Vagina (tissue), 2 donors: ENCODE measurements at places on chromosomes 4 and X. TPM values are rescaled to one million over a fixed set of nuclear protein-coding genes. Genes with fewer than 3 reads are reported as not detected.

PF4V1 gene
- total RNA-seq = not detected

PAGE5 gene
- not detected for total RNA-seq

DNA sequence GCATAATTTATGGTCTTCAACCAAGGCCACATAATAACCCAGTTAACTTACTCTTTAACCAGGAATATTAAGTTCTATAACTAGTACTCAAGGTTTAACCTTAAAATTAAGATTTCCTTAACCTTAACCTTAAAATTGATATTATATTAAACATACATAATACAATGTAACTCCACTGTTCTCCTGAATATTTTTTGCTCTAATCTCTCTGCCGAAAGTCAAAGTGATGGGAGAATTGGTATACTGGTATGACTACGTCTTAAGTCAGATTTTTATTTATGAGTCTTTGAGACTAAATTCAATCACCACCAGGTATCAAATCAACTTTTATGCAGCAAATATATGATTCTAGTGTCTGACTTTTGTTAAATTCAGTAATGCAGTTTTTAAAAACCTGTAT, 22.8 kb downstream of the EREG start:
- no peak overlapping the region for H3K27ac ChIP-seq
- no peaks in the 10 kb centered on the region for H3K4me1 ChIP-seq
- no peaks in the 10 kb centered on the region for H3K36me3 ChIP-seq
- H3K4me3 ChIP-seq = no peak overlapping the region

DNA sequence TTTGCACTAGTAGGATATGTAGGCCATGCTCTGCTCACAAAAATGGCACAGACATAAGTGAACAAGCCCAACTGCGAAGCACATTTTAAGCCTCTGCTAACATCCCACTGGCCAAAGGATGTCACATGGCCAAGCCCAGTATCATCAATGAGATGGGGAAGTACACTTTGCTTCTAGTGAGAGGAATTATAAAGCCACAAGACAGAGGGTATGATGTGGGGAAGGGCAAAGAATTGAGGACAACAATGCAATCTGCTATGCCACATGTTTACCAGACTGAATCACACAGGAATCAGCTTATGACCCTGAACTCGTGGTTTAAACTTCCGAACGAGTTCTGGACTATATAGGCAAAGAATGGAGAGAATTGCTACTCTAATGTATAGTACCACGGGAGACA, 39.1 kb downstream of the SUPT20HL1 start:
- H3K27me3 ChIP-seq = no peaks in the 10 kb centered on the region
- H3K4me3 ChIP-seq = no peak overlapping the region
- no peaks in the 10 kb centered on the region for H3K4me1 ChIP-seq
- H3K36me3 ChIP-seq = no peaks in the 10 kb centered on the region
- no peak for DNase-seq

DNA sequence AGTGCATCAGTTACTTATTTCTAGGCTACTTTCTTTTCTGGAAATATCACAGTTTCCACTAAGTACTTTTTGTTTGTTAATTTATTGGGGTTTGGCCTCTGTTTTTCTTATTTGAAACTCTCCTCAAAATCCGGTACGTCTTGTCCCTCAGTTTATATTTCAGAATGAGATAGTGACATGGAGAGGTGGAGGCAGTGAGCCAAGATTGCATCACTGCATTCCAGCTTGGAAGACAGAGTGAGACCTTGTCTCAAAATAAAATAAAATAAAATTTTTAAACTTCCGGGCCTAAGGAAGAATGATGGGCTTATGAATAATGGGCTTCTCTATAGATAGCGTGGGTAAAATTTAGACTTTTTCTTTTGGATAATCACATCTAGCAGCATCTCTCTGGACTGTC, 567.8 kb downstream of the TRIML1 start:
- no peak overlapping the region for H3K4me3 ChIP-seq
- no peaks in the 10 kb centered on the region for H3K4me1 ChIP-seq
- no peak overlapping the region for H3K27ac ChIP-seq

DNA sequence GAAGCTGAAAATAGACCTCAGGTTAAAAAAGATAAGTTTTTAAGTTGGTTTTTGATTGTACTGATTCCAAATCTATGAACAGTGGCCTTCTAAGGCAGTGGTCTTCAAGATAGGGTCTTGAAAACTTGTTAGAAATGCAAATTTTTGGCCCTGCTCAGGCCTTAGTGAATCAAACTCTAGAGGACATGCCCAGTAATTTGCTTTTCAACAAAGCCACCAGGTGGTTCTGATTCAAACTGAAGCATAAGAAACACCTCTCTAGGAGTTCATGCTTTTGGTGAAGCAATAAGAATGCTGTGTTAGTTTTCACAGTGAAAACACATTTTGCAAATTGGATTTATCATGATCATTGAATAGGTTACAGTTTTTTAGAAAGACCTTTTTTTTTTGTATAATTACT, 1849.4 kb upstream of the AGA start:
- no peak overlapping the region for H3K4me3 ChIP-seq
- H3K27ac ChIP-seq = no peak overlapping the region
- no peak for DNase-seq
- H3K4me1 ChIP-seq = no peaks in the 10 kb centered on the region
- H3K27me3 ChIP-seq = no peaks in the 10 kb centered on the region

DNA sequence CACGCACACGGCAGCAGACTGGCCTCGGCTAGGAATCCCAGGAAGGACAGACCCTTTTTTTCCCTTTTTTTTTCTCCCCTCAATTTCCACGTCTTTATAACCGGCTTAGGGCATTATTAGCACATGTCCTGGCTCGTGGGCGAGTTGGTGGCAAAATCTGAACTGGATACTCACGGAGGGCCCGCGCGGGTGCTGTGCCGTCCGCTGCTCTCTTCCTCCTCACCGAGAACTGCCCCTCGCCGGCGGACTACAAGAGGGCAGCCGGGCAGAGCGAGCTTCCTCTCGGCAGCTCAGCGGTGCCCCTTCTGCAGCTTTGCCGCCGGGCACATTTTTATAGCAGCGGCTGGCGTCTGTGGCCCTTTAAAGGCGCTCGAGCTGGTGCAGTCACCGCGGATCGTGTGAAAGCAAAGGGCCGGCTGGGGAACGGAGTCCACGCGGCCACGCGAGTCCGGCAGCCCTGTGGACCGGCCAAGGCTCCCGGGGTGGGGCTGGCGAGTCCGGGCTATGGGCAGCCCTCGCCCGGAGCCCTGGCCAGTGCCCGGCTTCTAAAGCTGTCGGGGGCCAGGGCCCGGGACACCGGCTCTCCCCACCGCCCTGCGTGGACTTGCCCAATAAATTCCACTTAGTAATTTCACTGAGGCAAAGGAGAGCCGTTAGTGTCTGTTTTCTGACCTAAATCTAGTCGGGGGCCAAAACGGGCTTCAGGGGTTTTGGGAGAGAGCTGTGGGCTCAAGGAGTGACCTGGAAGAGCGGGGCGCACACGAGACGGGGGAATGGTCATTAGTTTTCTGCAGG, 1.3 kb upstream of the CITED1 start:
- no peak for DNase-seq
- peaks cover 25% of the 10 kb centered on the region for H3K27me3 ChIP-seq
- no peak overlapping the region for H3K27ac ChIP-seq
- H3K4me1 ChIP-seq = peaks cover 35% of the 10 kb centered on the region

ZFP92 gene
- 0.25 TPM for total RNA-seq

DNA sequence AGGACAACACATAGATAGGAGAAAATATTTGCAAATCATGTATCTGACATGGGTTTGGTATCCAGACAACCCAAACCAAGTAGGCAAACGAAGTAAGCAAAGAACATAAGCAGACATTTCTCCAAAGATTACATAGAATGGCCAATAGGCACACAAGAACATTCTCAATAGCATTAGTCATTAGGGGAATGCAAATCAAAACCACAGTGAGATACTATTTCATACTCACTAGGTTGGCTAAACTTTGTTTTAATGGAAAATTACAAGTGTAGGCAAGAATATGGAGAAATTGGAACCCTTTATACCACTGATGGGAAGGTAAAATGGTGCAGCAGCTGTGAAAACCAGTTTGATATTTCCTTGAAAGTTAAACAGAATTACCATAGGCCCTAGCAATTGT, 74.7 kb downstream of the CHRNA9 start:
- no peaks in the 10 kb centered on the region for H3K4me1 ChIP-seq
- H3K36me3 ChIP-seq = no peaks in the 10 kb centered on the region
- no peak for DNase-seq
- H3K27me3 ChIP-seq = no peaks in the 10 kb centered on the region
- no peak overlapping the region for H3K27ac ChIP-seq

TCEAL9 gene
- total RNA-seq = 52.8 TPM
